Activated CD8-positive, alpha-beta memory T cell treated with anti-CD3 and anti-CD28 coated beads for 48 hours (primary cell): ENCODE measurements at places on chromosomes 2 and 18.

DNA sequence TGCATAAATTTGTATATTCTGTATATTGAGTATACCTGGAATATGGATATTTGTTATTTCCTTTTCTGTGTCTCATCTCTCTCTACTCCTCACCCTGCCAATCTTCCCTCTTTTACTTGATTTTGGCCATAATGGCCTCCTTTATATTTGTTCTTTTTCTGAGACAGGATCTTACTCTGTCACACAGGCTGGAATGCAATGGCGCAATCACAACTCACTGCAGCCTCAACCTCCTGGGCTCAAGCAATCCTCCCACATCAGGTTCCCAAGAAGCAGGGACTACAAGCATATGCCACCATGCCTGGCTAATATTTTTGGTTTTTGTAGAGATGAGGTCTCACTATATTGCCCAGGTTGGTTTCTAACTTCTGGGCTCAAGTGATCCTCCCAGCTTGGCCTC lies 30.5 kb downstream of the PREPL start:
- no peak for DNase-seq

- no peak for DNase-seq
Observed at GRCh38 chr2:235618039-235618438, 124.2 kb downstream of the AGAP1 start.

- DNase-seq, result no peak
Observed at GRCh38 chr2:127759931-127760330, 51.0 kb downstream of the WDR33 start.

DNA sequence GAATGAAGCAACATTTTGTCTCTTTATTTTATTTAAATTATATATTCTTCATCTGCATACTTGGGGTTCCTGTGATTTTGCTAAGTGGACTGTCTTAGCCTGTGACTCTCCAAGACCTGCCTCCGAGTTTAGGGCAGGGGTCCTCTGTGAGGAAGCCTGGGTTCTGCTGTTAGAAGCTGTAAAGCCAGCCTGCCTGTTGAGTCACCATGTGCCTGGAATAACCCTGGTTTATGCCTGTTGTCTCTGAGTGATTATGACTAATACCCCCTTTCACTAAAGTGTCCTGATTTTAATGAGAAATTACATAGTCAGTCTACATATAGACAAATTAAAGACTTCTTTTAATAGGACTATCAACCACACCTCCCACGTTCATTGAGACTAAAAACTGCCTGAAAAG lies 369.1 kb downstream of the ZNF521 start:
- DNase-seq, result no peak
